Sciatic nerve (tissue), 2 donors: ENCODE measurements at places on chromosomes 6 and 20.
A peak's percentile ranks its signal among the peaks of the same experiment; 100 is the strongest.

GRCh38 chr6:138225953-138226352, 7.7 kb upstream of the PBOV1 start:
- no peak for DNase-seq

- DNase-seq: no peak
Measured at GRCh38 chr20:19310541-19310940, 98.1 kb downstream of the SLC24A3 start.

DNA sequence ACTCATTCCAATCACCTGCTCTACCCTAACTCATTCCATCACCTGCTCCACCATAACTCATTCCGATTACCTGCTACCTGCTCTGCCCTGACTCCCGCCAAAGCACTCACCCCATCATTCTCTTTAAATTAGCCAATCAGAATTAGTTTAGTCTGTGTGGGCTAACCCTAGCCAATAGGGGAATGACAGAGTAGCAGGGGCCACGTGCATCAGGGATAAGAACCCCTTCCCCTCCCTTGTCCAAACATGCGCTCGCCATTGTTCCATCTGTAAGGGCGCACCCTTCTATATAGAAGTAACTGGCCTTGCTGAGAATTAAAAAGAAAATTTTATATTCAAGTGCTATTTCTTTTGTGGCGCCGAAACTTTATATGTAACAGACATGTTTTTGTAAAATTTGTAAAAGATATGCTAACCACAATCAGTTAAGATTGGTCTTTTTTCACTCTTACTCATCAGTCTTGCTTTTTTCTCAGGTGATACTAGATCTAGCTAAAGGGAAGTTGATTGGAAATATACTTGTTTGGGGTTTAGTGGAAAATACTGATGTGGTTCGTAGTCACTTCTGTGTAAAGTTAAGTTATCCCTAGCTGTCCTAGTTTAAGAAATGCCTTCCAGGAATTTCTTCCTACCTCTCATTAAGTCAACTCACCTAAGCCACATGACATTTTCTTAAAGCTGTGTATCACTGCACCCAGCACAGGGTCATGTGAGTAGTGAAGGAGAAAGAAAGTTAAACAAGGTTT, 16.5 kb downstream of the RTN4IP1 start:
- no peak for DNase-seq

DNA sequence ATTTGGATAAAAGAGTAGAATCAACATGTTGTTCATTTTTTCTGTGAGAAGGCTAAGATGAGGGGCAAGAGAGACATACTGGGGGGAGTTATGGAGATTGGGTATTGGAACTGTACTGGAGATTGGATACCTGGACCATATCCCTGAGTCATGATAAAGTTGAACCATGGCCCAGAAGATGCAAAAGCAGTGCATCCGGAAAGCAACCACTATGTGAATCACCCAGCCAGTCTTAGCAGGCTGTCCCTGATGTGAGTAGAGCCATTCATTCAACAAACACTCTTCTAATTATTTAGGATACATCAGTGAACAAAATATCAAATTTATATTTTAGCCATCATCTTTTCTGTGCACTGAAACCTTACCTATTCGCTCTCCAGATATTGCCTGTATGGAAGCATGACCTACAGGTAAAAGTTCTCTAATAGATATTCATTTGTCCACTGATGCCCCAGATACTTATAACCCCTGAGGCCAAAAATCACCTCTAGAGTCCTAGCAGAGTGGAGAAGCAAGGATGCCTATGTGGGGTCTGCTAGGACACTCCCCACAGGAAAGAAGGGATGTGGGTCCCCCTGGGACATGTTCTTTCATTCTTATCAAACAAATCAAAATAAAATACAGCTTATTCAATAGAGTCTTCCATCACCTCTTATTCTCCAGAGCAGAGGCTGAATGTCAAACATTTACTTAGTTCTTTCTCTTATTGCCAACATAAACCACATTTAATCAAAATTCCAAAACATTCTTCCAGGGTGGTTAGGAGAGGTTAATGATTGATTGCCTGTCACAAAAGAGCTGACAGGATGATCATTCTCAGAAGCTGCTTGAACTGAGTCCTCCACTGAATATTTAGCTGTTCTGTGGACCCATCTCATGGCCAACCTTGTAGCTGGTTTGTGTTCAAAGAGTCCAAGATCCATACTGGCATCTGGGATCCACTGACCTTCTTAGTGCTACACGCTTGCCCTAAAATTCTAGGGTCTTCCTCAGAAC, 37.0 kb upstream of the PKHD1 start:
- DNase-seq: no peak

DNA sequence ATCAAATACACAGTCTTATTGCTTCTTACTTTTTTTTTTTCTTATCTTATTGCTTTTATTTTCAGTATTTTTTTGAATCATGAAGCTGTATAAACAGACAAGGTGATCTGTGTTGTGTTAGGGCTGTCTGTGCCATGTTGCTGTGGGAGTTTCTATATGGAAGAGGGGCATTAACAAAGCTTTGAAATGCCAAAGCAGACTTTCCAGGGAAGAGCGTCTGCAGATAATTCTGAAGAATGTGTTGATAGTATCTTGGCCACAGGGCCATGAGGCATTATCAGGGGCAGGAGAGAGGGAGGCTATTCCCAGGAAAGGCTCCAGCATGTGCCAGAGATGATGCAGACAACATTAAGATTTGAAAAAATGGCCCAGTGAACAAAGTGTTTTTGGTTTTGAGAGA, 354.5 kb downstream of the UTRN start:
- no peak for DNase-seq

- no peak for DNase-seq
Measured at GRCh38 chr6:15331143-15331542, 85.3 kb downstream of the JARID2 start.

DNA sequence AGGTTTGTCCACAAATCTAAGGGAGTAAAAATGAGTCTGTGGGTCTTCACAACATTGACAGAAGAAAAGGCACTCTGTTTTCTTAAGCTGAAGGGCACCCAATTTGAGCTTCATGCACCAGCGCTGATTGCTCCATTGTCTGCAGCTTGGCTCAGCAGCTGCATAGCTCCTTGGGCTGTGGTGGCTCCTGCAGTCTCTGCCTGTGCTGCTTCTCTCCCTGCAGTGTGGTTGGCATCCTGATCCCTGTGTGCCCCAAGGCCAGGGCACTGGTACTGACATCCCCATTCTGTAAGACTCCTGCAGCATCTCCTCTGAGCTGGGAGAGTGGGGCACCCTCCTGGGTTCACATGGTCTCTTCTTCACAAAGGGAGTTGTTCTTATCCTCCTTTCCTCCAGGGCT, 83.2 kb upstream of the B3GAT2 start:
- DNase-seq: no peak

DNA sequence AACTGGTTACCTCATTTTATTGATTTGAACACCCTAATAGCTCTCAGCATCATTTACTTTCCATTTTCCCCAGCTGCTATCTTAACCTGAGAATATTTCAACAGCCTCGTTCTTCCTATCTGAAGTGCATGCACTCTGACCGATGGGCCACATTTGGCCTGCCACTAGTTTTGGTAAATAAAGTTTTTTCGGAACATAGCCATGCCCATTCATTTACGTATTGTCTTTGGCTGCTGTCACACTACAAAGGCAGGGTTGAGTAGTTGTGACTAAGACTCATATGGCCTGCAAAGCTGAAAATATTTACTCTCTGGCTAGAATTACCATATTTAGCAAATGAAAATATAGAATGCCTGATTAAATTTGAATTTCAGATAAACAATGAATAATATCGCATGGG, 10.8 kb downstream of the ADGRF4 start:
- DNase-seq: no peak

GRCh38 chr6:24908650-24909035, 27.1 kb downstream of the RIPOR2 start:
- DNase-seq: no peak

DNA sequence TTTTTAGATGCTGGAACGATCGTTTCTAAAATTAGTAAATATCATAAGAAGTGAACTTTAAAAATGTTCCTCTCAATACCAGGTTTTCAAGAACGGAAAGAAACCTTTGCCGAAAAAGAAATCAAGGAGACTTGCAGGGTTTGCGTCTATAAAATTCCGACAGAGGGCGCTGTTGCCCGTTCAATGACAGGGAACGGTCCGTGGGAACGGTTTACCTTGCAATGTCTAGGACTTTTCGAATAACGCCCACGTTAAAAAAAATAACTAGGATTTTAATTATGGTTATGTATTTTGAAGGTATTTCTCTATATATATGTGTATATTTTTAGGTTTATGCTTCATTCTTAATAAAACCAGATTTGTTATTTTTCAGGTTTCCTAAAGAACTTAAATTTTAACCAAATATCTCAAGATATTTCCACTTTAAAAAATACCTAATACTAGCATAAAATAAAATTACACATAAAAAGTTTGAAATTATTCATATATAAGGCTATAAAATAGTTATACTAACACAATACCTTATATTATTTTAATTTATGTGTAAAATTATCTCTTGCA, 2.5 kb upstream of the TFAP2B start:
- DNase-seq: peak; percentile 89

DNA sequence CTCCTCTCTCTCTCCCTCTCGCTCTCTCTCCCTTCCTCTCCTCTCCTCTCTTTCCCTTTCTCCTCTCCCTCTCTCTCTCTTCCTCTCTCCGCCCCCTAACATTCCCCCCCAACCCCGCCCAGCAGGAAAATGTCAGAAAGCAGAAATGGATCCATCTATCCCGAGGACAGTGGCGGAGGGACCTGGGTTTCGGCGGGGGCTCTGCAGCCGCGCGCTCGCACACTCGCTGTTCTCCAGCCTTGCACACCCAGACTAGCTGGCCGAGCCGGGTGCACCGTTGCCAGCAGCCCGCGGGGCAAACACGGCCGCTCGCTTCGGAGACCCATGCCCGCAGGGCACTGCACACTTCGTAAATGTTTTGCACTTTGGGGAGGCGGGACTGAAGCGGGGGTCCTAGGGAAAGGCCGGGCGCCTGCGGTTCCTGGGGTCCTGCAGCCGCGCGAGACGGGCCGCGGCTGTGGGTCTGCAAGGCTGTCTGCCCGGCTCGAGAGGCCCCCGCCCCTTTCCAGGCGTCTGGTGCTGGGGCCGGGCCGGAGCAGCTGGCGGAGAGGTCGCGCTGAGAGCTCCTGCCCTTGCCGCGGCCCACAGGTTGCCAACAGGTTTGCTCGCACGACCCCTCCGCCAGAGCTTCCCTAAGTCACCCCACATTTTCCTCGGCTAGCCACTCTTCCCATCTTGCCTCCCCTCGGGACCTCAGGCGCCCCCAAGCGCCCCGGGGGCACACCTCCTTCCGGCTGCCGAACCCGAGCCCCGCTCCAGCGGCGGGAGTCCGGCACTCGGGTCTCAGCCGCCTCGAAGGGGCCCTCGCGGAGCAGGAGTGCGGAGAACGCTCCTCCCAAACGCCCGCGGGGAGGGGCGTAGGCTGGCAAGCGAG, 818 bp upstream of the MDGA1 start:
- DNase-seq: peak; percentile 72

DNA sequence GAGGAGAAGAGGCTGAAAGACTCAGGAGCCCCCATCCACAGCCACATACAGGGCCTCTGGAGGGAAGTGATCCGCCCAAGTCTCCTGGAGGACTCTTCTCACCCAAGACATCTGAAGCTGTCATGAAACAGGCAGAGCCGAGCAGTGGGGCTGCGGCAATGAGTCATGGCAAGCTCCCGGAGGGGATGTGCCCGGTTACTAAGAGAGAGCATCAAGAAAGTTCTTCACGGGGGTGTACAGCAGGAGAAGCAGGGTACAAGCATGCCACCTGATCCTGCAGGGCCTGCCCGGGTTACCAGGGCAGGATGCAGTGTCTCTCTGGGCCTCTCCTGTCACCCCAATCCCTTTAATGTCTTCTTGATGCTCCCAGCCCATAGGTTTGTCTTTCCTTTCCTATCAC, 21.1 kb downstream of the TRIM26 start:
- no peak for DNase-seq

DNA sequence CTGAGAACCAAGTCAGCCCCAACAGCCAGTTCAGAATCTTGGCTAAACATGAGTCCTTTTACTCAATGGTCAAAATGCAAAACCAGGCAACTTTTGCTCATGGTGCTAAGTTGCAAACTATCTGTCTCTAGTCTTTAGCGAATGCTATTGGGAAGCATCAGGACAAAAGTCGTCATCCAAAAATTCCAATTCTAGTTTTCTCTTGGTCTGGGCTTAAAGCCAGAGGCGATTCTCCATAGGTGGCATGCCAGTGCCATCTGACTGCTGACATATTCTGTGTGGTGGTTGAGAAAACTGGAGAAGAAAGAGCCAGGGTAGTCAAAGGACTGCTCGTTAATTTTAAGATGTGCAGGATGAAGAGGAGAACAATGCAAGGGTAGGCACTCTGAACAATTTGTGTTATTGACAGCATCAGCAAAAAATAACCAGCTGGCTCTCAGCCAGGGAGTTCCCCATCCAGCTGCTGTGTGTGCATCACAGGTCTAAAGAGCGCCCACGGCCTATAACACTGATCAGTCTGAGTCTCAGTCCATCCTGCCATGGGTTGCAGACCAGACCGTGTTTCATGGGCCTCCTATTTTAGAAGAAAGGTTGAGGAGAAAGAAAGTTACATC, 313.6 kb downstream of the ALDH8A1 start:
- DNase-seq: no peak
